ENCODE measurements at places on chromosomes 11 and 22.

GRCh38 chr22:17897858-17898257 lies 123.6 kb upstream of the BID start:
- DNase-seq, result no peak

DNA sequence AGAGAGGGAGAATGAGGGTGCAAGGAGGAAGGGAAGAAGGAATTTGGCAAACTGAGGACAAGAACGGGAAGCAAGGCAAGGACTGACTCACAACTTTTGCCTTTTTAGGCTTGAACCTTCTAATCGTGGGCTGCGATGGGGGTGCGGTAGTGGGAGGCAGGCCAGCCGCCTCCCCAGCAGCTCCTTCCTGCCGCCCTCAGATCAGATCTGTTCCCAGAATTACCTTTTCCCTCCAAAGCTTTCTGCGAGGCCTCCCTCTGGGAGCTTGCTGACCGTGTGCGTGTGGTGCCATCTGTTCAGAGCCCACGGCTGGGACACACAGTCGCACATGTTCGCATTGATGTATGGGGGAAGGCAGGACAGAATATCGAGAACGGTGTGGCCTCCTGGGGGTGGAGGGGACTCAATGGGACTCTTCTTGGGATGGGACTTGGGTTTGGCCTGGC lies 86.9 kb upstream of the PARVA start:
- DNase-seq, result no peak

GRCh38 chr11:85673393-85673792 lies 8.5 kb upstream of the CREBZF start:
- no peak for DNase-seq

- no peak for DNase-seq
Measured at GRCh38 chr22:24507716-24508115, 12.6 kb downstream of the UPB1 start.

GRCh38 chr11:61805146-61805545 lies 11.7 kb downstream of the FADS1 start:
- DNase-seq, result no peak

- DNase-seq, result no peak
Measured at GRCh38 chr22:50186761-50187523, 1.2 kb downstream of the TRABD start.

DNA sequence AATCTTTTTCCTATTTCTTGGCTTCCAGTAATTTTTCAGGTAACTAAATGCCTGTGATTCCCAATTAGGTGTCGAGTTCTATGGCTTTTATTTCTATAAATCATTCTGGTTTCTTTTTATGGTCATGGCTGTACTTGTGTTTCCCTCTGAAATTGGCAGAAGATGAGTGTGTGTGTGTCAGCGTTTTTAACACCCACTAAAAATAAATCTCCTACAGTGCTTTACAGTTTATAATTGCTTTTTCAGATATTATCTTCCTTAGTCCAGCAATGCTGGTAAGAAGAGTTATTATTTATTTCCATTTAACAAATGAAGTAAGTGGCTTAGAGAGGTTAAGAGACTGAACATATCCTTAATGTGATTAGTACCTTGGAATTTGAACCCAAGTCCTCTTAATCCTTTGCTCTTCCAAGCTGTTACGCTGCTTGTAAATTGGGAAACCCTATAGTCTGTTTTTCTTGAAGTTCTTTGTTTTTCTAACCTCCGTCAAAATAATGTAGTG lies 125.2 kb downstream of the TEAD1 start:
- no peak for DNase-seq

DNA sequence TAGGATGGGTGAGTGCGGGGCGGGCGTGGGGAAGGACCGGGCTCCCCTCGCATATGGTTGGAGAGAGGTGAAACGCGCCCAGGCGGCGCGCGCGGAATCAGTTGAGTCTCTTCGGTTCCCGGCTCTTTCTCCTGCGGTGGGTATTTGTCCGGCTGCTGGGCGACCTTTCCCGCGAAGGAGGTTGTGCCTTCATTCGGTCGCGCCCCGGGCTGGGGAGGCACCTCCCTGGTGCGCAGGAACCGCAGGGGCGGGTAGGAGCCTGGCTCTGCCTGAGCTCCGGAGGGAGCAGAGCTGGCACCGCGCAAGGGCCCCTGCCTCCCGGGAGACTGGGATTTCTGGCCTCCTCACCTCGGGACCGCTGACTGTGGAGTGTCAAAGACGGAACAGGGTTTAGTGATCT lies 27.5 kb downstream of the SAA4 start:
- no peak for DNase-seq

DNA sequence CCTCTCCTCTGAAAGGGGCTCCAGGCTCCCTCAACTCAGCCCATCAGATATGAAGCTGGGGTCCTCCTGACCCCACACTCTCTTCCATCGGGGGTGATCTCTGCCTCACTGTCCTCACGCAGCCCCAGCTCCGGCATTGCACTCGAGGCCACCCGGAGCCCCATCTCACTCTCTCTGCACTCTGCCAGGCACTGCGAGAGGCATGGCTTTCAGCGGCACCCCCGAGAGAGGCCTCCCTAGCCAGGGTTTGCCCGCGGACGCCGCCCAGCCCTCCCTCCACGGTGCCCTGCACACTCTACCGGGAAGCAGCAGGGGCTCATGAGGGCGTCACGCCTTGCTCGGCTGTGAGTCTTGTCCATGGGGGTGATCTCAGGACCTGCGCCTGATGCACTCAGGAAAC lies 436.2 kb downstream of the BRD1 start:
- DNase-seq, result no peak

- DNase-seq, result no peak
Measured at GRCh38 chr11:132961453-132961852, 570.8 kb downstream of the OPCML start.

DNA sequence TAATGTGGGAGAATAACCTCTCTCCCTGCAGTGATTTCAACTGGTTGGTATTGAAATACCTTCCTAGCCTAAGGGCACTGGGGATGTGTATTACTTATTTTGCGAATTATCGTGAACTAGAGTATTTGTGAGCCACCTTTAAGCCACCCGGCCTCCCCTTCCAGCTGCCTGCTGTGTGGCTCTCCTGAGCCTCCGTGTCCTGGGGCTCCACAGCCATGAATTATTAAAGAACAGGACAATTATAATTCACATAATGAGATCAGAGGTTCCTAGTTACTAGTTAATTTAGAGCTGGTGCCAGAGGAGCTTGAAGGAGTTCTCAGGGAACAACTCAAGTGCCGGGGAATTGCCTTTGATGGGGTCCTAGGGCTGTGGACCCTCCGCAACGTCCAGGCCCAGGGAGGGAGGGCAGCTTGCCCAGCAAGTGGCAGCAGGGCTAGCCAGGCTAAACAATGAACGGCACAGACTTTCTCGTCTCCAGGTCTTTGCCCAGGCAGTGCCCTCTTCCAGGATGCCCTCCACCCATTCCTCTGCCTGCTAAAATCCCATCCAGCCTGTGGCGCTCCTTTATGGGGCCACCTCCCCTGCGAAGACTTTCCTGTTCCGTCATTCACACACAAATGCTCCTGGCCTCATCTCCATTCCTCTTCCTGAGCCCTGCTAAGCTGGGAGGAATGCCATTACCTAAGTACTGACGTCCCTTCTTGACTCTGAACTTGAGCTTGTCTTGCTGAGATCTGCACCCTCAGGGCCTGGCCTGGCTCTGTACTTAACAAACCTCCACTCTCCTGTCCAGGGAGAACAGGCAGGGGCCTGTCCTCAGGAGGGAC lies 91.5 kb downstream of the RTL6 start:
- no peak for DNase-seq

- DNase-seq, result no peak
Measured at GRCh38 chr11:80424012-80424695, 983.3 kb upstream of the TENM4 start.

DNA sequence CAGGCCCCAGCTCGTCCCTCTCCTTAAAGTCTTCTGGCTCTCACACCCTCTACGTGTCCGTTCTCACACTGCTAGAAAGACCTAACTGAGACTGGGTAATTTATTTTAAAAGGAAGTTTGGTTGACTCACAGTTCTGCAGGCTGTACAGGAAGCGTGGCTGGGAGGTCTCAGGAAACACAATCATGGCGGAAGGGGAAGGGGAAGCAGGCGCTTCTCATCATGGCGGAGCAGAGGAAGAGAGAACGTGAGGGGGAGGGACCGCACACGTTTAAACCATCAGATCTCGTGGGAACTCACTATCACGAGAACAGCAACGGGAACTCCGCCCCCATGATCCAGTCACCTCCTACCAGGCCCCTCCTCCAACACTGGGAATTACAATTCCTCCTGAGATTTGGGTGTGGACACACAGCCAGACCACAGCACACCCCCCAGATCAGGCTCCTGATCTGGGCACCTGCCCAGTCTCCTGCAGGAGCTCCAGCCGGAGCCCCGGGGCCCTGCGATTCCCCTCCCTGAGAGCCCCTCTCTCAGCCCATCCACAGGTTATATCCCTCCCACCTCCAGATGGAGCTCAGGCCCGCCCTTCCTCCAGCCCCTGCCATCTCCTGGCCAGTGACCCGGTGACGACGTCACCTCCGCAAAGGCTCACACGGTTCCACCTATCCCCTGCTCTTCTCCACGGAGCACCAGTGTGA lies 170.2 kb downstream of the BRD1 start:
- DNase-seq, result peak; percentile 30

DNA sequence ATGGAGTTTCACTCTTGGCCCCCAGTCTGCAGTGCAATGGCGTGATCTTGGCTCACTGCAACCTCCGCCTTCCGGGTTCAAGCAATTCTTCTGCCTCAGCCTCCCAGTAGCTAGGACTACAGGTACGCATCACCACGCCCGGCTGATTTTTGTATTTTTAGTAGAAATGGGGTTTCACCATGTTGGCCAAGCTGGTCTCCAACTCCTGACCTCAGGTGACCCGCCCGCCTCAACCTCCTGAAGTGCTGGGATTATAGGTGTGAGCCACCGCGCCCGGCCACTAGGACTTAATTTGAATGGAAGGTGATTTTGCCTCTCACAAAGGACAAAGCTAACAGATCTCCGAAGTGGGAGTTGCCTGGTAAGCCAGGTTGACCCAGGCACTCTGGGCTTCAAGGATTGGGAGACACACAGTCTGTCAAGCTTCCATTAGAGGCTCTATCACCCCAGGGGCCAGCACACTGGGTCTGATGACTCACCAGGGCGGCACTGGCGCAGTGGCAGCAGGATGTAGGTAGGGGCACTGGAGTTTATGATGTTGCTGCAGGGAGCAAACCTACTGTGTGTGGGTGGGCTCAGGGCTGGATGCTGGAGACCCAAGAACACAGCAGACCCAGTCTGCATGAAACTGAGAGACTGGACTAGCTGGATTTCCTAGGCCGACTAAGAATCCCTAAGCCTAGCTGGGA lies 17.8 kb upstream of the KCTD14 start:
- DNase-seq, result no peak

DNA sequence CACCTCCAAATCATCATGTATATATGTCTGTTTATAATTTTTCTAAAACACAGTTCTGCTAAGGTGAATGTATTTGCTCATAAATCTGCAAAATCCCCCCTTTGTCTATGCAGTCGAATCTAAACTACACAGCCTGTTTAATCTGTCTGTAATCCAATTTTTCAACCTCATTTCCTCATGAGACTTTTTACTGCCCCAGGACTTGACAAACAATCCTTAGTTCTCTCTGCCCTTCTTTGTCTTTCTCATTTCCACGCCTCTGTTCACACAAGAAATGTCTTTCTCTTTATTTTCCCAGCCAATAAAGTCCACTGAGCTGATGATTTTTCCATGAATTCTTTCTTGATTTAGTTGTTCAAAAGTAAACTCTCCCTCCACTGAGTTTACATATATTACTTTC lies 1154.3 kb downstream of the FAM181B start:
- DNase-seq, result no peak

GRCh38 chr11:74321487-74322188 lies 10.2 kb upstream of the P4HA3 start:
- no peak for DNase-seq
